ENCODE measurements at places on chromosomes 6 and 20.

GRCh38 chr20:4171538-4172116 lies 156.3 kb upstream of the RNF24 start:
- no peak for DNase-seq

DNA sequence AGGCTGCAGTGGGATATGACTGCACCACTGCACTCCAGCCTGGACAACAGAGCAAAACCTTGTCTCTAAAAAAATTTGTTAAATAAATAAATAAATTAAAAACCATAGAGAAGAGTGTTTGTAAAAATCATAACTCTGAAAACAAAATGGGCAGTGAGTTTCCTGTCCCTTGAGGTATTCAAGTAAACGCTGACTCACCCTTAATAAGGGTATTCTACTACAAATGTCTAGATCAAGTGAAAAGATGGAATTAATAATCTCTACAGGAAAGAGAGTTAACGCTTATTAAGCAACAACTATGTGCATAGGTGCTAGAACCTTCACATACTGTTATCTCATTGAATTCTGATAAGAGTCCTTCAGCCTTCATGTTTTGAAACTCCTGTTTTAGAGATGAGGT lies 19.9 kb upstream of the MBOAT1 start:
- DNase-seq: no peak

GRCh38 chr20:33681728-33682353 lies 4.3 kb downstream of the E2F1 start:
- DNase-seq: no peak

- DNase-seq: no peak
These were observed 1.7 kb upstream of the HINT3 start for GRCh38 chr6:125954735-125955339.

- no peak for DNase-seq
These were observed 4.1 kb downstream of the HLA-B start for GRCh38 chr6:31352683-31353383.

DNA sequence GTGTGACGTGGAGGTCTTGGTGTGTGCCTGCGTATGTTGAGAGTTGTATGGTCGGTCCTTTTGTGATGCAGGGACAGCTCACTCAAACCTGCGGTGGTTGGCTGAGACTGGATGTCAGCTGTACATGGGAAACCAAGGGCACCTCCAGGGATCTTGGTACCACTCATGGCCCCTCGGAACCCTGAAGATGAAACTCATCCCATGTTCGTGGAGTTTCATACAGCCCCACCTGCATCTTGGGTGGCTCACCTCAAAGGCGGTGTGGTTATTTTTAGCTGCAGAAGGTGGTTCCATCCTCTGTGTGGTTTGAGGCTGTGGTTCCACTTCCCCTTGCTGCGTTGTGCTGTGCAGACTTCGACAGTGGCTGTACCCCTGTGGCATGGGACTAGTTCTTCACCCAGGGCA lies 52.6 kb upstream of the SLC22A1 start:
- DNase-seq: no peak

DNA sequence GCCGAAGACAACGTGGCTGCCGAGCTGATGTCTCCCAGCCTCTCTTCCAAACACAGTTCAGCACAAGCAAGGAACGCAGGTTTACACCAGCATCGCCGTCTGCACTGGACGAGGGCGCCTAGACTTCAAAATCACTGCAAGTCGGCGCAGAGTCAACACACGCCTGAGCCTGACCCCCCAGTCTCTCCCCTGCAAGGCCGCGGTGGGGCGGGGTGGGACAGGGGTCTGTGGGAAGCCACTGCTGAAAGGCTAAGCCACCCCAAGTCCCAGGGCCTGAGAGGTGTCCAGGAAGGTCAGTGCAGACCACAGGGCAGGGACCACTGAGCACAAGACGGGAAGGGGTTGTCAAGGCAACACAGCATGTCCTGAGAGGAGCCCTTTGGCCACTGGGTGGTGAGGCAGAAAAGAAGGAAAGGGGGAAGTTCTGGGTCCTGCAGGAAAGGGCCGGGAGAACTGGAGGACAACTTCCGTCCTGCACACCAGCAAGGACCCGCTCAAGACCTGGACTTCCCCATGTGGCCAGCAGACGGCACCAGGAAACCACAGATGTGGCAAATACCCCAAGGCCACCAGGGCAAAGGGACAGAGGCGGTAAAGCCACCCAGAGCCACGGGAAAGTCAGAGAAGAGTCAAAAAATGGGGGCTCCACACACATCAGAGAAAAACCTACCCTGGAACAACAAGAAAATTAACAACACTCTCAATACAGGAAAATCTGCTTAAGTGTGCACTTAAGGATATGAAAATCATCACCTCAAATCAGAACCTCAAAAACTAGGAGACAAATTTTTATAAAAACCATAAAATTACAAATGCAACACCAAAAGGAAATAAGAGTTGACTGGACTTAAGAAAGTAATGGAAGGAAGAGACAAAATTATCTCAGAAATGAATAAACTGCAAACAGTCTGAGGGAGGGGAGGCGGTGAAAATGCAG lies 84.8 kb downstream of the TAF4 start:
- DNase-seq: peak; percentile 13

- DNase-seq: no peak
These were observed 6.4 kb upstream of the FAM217A start for GRCh38 chr6:4085332-4085700.

DNA sequence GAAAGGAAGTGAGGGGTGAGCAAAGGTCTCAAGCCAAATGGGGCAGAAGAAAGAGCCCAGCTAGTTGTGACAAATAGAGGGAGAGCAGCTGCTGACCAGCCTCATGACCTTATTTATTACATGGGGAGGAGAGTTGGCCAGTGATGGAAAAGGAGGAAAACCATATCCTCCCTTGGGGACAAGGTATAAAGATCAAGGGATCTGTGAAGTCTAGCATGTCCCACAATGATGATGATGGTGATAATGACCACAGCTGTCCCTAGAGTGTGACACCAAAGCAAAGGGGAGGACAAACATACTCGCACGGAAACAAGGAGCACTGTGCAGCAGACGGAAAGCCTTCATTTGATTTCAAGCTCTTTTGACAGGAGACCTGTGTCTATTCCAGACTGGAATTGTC lies 190.4 kb upstream of the MCHR2 start:
- DNase-seq: no peak

DNA sequence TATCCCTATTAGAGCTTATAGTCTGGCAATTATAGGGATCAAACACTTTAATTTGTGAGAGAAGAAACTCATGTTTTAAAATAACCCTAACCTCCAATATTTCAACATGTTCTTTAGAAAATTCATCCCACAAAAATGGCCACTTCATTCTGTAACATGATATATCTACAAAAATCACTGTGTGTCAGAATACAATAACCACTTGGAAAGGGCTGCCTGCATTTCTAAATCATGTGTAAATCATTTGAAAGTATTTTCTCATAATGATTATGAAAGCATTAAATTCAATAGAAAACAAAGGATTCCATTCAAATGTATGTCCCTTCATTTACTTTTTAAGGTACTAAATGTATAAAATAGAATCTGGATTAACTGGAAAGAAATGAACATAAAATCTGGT lies 101.4 kb upstream of the NHSL1 start:
- no peak for DNase-seq

GRCh38 chr6:43391440-43392031 lies 22.1 kb upstream of the ZNF318 start:
- DNase-seq: peak; percentile 45

DNA sequence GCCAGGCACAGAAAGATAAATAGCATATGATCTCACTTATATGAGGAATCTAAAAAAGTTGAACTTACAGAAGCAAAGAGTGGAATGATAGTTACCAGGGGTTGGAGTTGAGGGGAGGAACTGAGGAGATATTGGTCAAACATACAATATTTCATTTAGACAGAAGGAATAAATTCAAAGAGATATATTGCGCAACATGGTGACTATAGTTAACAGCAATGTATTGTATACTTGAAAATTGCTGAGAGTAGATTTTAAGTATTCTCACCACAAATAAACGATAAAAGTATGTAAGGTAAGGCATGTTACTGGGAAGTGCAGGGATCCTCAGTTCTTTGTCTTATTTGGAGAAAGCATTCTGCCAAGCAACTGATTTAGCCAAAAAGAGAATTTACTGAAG lies 171.9 kb downstream of the LMBRD1 start:
- no peak for DNase-seq

GRCh38 chr6:35948725-35949124 lies 27.8 kb upstream of the SRPK1 start:
- no peak for DNase-seq

DNA sequence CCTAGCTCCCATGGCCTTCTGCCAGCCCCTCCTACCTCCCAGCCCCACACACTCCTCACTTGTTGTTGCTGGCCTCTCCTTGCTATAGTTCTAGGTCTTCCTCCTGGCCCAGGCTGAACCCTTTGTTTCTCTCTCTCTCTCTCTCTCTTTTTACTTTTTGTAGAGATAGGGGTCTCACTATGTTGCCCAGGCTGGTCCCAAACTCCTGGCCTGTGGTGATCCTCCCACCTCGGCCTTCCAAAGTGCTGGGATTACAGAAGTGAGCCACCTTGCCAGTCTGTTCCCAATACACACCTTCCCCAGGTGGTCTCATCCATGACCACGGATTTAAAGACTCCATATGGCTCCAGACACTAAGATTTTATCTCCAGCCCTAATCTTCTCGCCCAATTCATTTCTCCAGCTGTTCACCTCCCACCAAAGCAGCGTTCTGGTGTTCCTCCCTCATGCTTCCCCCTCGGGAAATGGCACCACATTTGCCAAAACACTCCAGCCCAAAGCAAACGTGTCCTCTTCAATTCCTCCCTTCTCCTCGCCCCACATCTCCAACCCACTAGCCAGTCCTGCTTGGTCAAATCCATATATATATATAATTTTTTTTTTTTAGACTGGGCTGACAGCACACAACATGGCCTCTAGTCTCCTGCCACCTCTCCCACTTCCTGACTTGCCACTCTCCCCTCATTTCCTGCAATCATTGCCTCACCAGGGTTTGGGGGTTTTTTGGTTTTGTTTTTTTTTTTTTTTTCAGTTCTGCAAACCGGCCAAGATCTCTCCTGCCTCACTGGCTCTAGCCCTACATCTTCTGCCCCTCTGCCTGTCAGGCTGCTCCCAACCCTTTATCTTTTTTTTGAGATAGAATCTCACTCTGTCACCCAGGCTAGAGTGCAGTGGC lies 104.4 kb downstream of the NCR2 start:
- DNase-seq: no peak

DNA sequence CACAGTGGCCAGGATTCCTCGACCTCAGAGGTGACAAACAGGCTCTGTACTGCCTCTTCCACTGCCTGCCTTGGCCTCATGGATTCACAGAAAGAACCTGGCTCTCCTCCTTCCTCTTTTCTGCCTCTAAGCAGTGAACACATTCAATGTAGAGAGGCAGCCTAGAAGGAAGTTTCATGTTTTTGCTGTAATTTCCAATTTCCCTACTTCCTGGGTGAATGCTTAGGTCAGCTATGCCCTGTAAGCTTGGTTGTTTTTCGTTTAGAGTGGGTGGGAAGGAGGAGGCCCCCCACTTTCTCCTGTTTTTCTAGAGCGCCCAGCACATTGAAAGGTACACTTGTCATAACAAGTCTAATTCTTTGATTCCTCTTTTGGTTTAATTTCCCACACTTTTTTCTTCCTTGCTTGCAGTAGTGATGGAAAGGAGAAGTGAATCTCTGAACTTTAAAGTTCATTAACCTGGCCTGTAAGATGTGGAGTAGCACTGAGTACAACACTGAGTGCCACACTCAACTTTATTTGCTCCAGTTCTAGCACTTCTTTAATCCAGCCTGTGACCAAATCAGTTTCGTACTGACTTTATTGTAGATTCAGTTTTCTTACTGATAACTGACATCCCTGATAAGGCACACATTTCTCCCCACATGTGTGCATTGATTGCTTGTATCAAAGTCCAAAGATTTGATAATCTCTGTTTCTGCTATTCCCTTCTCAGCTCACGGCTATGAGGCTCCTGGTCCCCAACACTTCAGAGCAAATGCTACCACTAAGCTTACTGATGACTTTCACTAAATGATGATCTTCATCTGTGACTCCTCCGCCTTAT lies 100.0 kb upstream of the MAN1A1 start:
- peak; percentile 31 for DNase-seq

- DNase-seq: peak; percentile 55
These were observed 235.8 kb upstream of the KCNG1 start for GRCh38 chr20:51258582-51259165.

DNA sequence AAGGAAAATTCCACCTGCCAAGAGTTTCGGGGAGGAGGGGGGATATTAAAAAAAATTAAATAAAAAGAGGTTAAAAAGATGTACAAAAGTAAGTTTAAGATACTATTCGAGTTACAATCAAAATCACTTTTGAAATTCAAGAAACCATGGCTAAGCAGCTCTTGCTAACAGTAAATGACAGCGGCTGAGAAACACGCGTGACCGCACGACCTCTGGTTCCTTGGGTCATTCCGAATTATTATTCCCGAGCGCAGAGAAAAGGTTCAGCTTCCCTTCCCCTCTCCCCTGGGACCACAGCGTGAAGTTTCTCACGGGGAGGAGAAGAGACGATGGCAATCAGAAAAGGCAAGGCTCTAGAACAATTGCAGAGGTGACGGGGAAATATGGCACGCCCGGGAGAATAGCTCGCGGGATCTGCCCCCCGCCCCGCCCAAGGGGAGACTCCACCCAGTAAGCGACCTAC lies 496 bp downstream of the TMEM242 start:
- no peak for DNase-seq

DNA sequence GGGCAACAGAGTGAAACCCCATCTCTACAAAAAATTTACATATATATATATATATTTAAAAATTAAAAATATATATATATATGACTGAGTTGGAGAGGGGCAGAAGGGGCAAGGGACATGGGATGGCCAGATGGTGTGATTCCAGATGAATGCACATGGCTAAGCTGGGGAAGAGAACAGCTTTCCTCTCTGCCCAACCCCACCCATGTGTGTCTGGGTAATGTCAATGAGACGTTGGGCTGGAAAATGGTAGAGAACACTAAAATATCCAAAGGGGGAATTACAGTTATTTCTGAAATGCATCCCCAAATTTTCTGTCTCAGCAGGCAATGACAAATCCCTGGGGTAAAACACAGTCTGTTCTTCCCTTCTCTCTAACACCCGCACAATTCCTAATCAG lies 31.2 kb upstream of the CCND3 start:
- peak; percentile 73 for DNase-seq

GRCh38 chr20:11459090-11459890 lies 458.4 kb upstream of the BTBD3 start:
- DNase-seq: no peak
